CD8-positive, alpha-beta memory T cell (primary cell): ENCODE measurements at places on chromosomes 5 and 9. TPM values are rescaled to one million over a fixed set of nuclear protein-coding genes. Genes with fewer than 3 reads are reported as not detected.

DNA sequence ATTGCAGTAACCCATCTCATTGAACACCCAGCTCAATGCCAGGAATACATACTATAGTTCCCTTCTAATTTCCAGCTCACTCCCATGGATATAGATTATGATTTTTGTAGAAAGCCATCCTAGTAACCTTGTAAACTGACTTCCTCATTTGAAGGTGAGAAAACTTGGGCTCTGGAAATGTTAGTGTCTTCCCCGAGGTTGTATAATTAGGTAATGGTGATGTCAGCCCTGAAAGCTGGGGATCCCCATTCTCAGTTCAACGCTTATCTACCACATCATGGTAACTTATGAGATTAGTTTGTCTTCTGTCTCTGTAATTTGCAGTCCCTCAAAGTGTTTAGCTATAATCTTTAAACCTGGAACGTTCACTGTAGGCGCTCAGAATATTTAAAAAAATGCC is 34.6 kb upstream of the PTCH1 start:
- H3K27me3 ChIP-seq = peaks cover 4% of the 10 kb centered on the region
- no peaks in the 10 kb centered on the region for H3K36me3 ChIP-seq
- no peak for DNase-seq
- H3K4me3 ChIP-seq = no peak overlapping the region
- no peak overlapping the region for H3K27ac ChIP-seq

DNA sequence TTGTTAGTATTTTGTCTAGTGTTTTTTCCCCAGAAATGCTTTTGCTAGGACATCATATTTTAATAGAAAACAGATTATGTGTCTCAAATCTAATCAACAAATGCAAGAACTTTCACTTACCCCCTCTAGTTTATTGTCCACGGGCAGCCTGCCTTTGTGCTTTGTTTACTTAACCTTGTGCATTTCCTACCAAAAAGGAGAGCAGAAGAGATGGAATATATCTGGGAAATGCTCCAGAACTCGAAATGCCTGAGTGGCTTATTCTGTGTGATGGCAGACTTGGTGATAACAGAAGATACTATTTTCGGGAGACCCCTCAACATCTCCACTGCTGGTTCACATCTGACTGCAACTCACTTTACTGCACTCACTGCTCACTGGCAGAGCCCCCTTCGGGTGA is 33.3 kb upstream of the SPDL1 start:
- H3K4me3 ChIP-seq = no peak overlapping the region
- H3K4me1 ChIP-seq = no peaks in the 10 kb centered on the region
- no peak for DNase-seq
- H3K27me3 ChIP-seq = no peaks in the 10 kb centered on the region
- no peaks in the 10 kb centered on the region for H3K36me3 ChIP-seq

- no peaks in the 10 kb centered on the region for H3K27me3 ChIP-seq
- peak overlapping the region; percentile 75 for H3K4me3 ChIP-seq
- peaks cover 58% of the 10 kb centered on the region for H3K4me1 ChIP-seq
- no peak for DNase-seq
Observed at GRCh38 chr5:36878392-36879082, 2.0 kb downstream of the NIPBL start.

- H3K27me3 ChIP-seq = no peaks in the 10 kb centered on the region
- H3K36me3 ChIP-seq = no peaks in the 10 kb centered on the region
- peak; percentile 21 for DNase-seq
- peaks cover 18% of the 10 kb centered on the region for H3K4me1 ChIP-seq
- H3K4me3 ChIP-seq = peak overlapping the region; percentile 43
- no peak overlapping the region for H3K27ac ChIP-seq
Observed at GRCh38 chr9:114869845-114870244, 60.5 kb downstream of the TNFSF8 start.

DNA sequence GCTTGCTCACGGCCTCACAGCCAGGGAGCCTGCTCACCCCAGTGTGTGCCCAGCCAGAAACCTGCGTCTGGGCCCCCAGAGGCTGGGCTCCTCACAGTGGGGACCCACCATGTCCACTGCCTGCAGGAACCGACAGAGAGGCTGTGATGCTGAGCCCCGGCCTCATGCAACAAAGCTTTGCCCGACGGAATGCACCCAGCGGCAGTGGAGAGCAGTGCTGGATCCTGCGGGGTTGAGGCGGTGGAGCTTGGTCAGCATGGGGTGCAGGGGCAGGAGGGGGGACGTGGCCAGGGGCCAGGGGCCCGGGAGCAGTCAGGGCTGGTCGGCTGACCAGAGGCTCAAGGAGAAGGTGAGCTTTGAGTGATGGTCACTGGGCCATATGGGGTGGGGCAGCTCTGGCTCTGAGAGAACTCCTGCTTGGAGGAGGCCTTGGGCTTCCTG is 7.7 kb upstream of the CEP72 start:
- no peak overlapping the region for H3K4me3 ChIP-seq
- no peak overlapping the region for H3K27ac ChIP-seq
- no peak for DNase-seq
- no peaks in the 10 kb centered on the region for H3K27me3 ChIP-seq
- no peaks in the 10 kb centered on the region for H3K4me1 ChIP-seq

- no peaks in the 10 kb centered on the region for H3K27me3 ChIP-seq
- no peak overlapping the region for H3K27ac ChIP-seq
- no peak overlapping the region for H3K4me3 ChIP-seq
- no peaks in the 10 kb centered on the region for H3K4me1 ChIP-seq
Observed at GRCh38 chr5:98843481-98843880, 70.0 kb downstream of the RGMB start.

GRCh38 chr9:4272126-4272525 is 27.7 kb downstream of the GLIS3 start:
- no peaks in the 10 kb centered on the region for H3K4me1 ChIP-seq
- no peak for DNase-seq
- no peak overlapping the region for H3K27ac ChIP-seq
- H3K27me3 ChIP-seq = no peaks in the 10 kb centered on the region
- H3K36me3 ChIP-seq = no peaks in the 10 kb centered on the region

- no peaks in the 10 kb centered on the region for H3K4me1 ChIP-seq
- H3K36me3 ChIP-seq = no peaks in the 10 kb centered on the region
- H3K27me3 ChIP-seq = no peaks in the 10 kb centered on the region
- no peak for DNase-seq
- H3K27ac ChIP-seq = no peak overlapping the region
- H3K4me3 ChIP-seq = no peak overlapping the region
Observed at GRCh38 chr5:175813943-175814630, 57.3 kb upstream of the CPLX2 start.

- no peak overlapping the region for H3K27ac ChIP-seq
- H3K4me1 ChIP-seq = no peaks in the 10 kb centered on the region
- H3K27me3 ChIP-seq = no peaks in the 10 kb centered on the region
- no peaks in the 10 kb centered on the region for H3K36me3 ChIP-seq
- no peak for DNase-seq
Observed at GRCh38 chr5:6235726-6236125, 142.6 kb downstream of the MED10 start.

DNA sequence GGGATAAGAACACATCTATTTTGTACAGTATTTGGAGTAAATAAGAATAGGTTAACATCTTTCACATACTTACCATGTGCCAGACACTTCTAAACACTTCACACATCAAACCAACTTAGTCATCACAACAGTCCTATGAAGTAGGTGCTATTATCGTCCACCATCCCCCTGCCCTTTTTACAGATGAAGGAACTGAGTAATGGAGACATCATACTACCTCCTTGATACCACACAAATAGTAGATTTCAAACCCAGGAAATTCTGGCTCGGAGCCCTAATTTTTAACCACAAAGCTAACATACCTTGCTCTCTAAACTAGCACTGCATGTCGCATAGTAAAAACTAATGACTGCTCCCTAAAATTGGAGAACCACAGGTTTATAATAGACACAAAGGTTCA is 4.2 kb upstream of the ZNF366 start:
- H3K27me3 ChIP-seq = no peaks in the 10 kb centered on the region
- DNase-seq = no peak
- H3K4me1 ChIP-seq = no peaks in the 10 kb centered on the region
- H3K36me3 ChIP-seq = no peaks in the 10 kb centered on the region
- H3K4me3 ChIP-seq = no peak overlapping the region
- no peak overlapping the region for H3K27ac ChIP-seq

DNA sequence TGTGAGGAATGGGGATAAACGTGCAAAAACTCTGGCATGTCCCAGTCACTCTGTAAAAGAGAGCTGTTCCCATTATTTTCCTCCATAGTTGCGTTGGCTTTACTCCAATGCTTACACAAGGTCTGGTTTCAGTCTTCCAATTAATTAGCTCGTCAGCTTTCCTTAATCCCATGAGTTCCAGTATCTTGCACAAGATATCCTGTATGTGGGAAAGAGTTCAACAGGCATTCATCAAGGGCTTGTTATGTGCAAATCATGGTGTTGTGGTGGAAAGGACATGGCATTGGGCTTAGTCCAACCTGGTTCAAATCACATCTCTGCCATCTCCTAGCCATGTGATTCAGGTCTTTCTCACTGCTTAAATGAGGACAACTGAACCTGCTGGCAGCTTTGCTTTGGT is 77.5 kb upstream of the PANK3 start:
- H3K4me1 ChIP-seq = no peaks in the 10 kb centered on the region
- H3K27ac ChIP-seq = no peak overlapping the region
- DNase-seq = no peak
- H3K4me3 ChIP-seq = no peak overlapping the region

GRCh38 chr9:31629292-31629691 is 755.2 kb upstream of the ACO1 start:
- no peaks in the 10 kb centered on the region for H3K4me1 ChIP-seq
- H3K36me3 ChIP-seq = no peaks in the 10 kb centered on the region
- no peak overlapping the region for H3K4me3 ChIP-seq

DNA sequence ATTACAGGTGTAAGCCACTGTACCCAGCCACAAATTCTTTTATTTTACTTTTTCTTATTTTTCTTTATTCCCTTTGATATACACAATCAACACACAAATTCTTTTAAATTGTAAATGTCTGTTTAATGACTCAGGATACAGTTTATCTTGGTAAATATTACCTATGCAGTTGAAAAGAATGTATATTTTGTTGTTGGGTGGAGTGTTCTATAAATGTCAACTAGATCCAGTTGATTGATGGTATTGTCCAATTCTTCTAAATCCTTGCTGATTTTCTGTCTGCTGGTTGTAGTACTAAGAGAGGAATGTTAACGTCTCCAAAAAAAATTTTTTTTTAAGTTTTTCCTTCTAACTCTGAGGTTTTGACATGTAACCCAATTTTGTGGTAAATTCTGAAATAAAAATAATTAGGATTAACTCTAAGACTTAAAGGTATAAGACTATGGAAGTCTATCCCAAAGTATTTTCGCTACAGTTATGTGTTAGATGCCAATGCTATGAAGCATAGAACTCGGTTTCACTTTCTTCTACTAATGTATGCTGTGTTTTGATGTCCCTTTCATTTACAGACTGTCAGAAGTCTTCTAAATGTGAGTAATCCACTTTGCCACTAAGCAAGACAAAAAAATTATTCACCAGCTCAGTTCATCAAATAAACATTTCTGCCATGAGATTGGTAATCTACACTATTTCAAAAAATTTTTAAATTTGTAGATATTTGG is 720.2 kb upstream of the C9orf72 start:
- no peaks in the 10 kb centered on the region for H3K4me1 ChIP-seq
- H3K4me3 ChIP-seq = no peak overlapping the region
- H3K36me3 ChIP-seq = no peaks in the 10 kb centered on the region
- no peaks in the 10 kb centered on the region for H3K27me3 ChIP-seq

DNA sequence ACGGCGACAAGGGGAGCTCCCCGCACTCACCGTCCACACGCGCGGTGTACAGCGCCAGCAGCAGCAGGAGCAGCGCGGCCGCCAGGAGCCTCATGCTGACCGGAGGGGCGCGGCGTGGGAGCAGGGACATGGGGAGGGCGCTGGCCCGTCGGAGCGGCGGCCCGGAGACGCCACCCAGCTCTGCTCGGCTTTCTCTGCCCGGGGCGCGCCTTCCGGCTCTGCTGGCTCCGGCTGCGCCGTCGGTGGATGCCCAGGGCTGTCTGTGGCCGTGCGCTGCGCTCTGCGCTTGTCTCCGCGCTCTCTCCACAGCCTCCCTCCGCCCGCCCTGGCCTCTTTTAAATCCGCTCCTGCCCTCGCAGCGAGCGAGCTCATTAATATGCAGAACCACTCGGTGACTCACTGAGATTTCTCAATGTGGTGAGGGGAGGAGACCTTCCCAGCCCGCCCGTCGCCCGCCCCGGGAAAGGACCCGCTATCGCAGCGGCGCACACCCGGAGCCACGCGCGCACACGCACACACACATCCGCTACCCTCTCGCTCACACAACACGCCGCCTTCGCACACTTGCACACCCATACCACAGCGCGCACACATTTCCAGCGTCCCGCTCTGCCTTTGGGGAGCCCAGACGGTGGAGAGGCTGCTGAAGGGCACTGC is at the start of gene CXCL14:
Gene CXCL14 (minus strand): TSS at position 307 of the 657 bp plus-strand sequence. CDS start 213 bp downstream, at position 94.
- no peak within 1 kb of the TSS for H3K27ac ChIP-seq
- H3K4me3 ChIP-seq = no peak within 1 kb of the TSS
- no peak for DNase-seq

Gene HRH2
- 1.3 TPM for polyA plus RNA-seq

Gene LTC4S
- polyA plus RNA-seq = 4.0 TPM

Gene HMGCS1
- polyA plus RNA-seq = 9.4 TPM

Gene NSG2
- polyA plus RNA-seq = not detected

Gene TAS2R1
- polyA plus RNA-seq = not detected

Gene SLIT3
- not detected for polyA plus RNA-seq
